Endodermal cell (in vitro differentiated cells): ENCODE measurements at places on chromosomes 11 and 22. TPM values are rescaled to one million over a fixed set of nuclear protein-coding genes. Genes with fewer than 3 reads are reported as not detected.
A peak's percentile ranks its signal among the peaks of the same experiment; 100 is the strongest.

DNA sequence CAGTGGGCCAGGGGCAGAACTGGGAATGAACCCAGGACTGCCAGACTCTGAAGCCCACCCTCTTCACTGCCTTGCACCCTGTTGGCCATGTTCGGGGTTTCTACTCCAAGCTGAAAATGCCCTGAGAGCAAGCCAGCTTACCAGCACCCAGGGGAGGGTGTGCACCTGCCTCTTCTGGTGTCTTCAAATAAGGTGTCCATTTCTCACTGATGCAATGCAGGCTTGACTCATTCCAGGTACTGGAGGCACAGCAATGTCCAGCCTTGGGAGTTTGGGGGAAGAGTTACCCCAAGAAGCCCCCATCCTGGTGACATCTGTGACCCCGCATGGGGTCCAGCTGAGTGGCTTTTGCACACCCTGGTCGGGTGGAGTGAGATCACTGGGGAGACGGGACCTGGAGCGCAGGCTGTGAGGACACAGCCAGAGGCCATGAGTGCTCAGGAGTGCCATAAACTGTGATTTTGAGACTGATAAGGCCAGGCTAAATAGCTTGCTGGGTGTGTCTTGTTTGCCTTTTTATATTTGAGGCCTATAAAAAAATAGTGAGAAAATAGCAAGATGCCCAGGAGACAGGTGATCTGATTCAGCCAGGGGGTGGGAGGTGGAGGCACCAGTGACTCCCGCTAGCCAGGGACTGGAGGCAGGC lies 4.6 kb upstream of the CERK start:
- H3K4me3 ChIP-seq: no peak overlapping the region
- no peak for DNase-seq
- peaks cover 6% of the 10 kb centered on the region for H3K4me1 ChIP-seq
- no peaks in the 10 kb centered on the region for H3K36me3 ChIP-seq
- H3K27ac ChIP-seq: no peak overlapping the region

DNA sequence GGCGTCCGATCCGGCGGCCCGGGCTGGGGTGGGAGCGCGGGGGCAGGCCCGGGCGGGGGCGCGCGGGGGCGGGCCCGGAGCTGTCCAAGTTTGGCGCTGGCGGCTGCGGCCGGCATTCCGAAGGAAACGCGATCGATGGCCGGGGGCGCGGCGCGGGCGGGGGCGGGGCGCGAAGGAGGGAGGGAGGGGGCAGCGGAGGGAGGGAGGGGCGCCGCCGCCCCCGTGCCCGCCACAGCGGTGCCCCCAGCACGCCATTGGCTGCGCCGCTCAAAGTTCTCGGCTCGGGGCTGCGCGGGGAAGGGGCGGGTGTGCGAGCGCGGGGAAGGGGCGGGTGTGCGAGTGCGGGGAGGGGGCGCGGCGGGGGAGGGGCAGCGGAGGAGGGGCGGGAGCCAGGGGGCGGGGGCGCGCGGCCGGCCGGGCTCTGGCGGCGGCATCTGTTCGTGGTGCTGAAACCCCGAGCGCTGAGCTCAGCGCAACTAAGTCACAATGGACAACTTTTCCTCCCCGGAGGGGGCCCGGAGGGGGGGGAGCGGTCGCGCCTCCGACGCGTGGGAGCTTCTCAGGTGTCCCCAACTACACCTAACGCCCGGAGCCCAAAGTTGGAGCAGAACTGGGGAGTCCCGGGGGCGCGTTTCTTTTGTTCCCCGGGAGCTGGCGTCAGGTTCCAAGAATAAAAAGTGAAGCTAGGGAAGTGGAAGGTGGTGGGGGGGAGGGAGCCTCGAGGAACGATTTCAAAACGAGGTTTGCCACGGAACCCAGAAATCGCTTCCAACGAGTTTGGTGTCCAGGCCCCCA lies 2.2 kb downstream of the PHF21B start:
- peak overlapping the region; percentile 95 for H3K27ac ChIP-seq
- peaks cover 3% of the 10 kb centered on the region for H3K4me1 ChIP-seq
- H3K27me3 ChIP-seq: no peaks in the 10 kb centered on the region
- DNase-seq: peak; percentile 95
- peak overlapping the region; percentile 89 for H3K4me3 ChIP-seq
- H3K36me3 ChIP-seq: peaks cover 24% of the 10 kb centered on the region

DNA sequence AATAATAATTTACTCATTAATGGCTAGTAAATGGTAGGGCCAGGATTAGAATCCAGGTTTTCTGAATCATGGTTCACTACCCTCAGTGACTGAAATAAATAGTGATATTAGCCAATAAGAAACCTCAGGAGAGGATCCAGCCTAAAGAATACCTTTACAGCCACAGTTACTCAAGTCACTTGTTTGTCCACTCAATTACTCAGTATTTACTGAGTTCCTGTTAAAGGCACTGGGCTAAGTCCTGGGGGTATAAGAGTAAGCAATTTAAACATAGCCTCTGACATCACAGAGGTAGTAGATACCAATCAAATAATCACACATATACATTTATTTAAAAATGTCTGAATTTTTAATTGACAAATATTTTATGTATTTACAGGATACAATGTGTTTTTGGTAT lies 56.8 kb upstream of the GAB2 start:
- DNase-seq: no peak
- no peak overlapping the region for H3K4me3 ChIP-seq
- H3K36me3 ChIP-seq: peaks cover 40% of the 10 kb centered on the region
- no peaks in the 10 kb centered on the region for H3K4me1 ChIP-seq

The MUC15 gene
- total RNA-seq: not detected in 2 replicates

DNA sequence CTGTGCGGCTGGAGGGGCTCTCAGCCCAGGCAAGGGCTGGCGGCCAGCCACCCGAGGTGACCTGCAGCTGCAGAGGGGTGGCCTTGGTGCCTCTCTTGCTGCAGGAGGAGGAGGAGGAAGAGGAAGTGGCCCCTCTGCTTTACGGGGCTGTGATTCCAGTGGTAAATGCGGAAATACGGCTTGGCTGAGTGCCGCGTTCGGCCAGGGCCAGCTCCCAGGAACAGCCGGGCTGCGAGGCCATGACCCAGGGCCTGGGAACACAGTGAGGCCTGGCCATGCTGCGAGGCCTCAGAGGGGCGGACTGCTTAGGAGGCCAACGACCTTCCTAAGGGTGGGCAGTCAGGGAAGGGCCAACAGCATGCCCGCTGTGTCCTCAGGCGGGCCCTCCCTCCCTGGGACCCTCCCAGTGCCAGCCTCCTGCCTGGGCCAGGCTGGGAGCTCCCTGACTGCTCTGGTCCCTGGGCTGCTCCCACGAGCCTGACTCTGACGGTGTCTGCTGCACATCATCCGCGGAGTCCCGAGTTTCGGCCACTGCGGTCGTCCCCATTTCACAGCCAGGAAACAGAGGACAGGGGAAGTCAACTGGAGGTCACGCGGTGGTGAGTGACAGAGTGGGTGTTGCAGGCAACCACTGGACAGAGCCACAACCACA lies 20.8 kb upstream of the PPARA start:
- no peaks in the 10 kb centered on the region for H3K4me1 ChIP-seq
- no peak overlapping the region for H3K4me3 ChIP-seq
- no peak for DNase-seq
- no peaks in the 10 kb centered on the region for H3K36me3 ChIP-seq
- H3K27ac ChIP-seq: no peak overlapping the region

DNA sequence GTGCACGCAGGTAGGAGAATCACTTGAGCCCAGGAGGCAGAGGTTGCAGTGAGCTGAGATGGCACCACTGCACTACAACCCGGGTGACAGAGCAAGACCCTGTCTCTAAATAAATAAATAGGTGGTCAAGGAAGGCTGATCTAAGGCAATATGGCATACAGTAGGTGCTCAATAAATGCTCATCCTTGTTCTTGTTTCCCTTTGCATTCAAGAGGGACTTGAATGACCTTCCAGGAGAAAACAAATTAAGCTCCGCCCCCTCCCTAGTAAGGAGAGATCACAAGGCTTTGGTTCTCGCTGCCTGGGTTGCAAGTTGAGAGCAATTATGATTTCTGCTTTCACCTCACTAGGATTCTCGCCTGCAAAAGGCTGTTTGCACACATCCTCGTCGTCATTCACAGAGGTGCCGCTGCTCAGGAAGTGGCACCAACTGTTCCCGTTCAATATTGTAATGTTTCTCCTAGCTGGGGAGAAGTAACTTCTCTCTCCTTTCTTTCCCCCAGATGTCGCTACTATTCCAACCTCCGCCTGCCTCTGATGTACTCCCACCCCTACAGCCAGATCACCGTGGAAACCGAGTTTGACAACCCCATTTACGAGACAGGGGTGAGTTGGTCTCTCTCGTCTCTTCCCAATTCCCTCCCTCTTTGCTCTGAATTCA lies 51.8 kb upstream of the ASPHD2 start:
- H3K4me3 ChIP-seq: no peak overlapping the region
- DNase-seq: peak; percentile 60
- no peaks in the 10 kb centered on the region for H3K27me3 ChIP-seq
- H3K4me1 ChIP-seq: no peaks in the 10 kb centered on the region
- peak overlapping the region; percentile 40 for H3K27ac ChIP-seq
- H3K36me3 ChIP-seq: no peaks in the 10 kb centered on the region
